ENCODE measurements at places on chromosomes 7 and 10.

DNA sequence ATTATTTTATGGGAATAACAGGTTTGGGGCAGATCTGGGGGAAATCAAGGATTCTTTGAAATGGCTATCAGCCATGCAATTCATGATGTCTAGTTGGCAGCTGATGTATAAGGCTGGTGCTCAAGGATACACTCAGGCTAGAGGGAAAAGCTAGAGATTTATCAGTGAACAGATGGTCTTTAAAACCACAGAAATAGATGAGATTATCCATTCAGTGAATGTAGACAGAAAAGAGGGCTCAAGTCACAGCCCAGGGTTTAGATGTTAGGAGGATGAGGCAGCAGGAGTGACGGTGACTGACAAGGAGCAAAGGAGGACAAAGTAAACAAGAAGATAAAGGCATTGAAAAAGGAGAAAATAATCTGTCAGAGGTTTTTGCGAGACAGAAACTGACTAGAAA, 238.7 kb downstream of the CDK14 start:
- peak; percentile 82 for ATAC-seq

GRCh38 chr10:2048337-2048973, 311.1 kb upstream of the ADARB2 start:
- ATAC-seq = no peak

DNA sequence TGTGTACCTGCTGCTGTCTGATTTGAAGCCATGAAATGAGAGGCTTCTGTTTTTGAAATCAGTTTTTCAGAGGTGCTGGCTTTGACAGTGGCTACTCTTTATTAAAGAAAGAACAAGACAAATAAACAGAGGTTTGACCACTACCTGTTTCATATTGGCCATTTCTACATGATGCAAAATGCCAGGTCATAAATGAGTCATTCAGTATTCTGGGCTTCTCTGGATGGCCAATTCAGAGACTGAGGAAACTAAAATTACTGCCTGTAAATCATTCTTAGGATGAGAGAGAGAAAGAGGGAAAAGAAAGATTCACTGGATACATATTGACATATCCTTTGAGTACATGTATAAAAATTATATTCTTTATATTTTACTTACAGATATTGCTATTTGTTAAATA, 303.3 kb upstream of the ETV1 start:
- no peak for ATAC-seq

DNA sequence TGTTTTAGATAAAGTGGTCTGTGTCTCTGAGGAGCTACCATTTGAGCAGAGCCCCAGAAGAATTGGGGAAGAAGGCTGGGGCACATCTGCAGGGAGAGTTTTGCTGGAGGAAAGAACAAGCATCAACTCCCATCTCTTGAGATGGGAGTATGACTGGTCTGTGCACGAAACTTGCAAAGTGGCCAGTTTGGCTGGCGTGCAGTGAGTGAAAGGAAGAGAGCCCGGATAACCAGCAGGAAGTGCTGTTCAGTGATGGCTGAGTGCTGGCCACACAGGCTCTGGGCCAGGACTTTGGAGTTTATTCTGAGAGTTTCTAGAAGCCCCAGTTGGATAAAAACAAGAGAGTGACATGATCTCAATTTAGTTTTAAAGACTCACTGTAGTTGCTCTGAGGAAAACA, 34.4 kb upstream of the SVIL start:
- no peak for ATAC-seq

DNA sequence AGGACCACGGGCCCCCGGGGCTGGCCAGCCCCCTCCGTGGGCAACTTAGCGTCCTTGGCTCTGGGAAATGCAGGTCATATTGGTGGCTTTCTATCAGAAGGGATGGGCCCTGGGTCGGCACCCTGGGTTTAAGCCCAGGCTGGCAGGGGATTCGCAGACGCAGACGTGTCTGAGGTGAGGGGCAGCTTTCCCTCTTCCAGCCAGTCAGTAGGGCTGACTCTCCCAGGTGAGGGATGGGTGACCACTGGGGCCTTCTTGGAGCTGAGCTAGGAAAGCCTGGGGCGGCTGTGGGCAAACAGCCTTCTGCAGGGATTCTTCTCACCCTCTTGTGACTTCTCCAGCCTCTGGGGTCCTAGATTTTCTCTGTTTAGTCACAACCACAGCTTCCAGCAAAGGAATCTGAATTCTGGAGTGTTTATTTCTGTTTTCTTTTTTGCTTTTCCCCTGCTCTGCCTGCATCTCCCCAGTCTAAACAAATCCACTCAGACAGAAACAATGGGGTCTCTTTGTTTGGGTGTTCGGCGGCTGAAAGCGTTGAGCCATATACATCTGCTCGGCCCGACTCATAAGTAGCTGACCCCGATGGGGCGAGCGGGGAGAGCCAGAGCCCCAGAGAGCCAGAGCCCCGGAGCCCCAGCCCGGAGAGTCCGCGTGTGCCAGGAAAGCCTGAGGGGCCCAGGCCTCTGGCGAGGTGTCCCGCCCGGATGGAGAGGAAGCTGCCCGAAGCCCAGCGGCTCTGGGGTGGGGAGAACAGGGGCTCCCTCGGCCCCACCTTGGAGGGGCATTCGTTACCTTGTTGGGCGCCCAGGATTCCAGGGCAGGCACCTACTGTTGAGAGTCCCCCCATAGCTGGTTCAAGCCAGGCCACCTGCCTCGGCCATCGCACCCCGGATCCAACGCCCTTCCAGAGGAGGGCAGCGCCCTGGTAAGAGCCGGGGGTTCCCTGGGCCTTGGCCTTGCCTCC, 2.0 kb downstream of the MNX1 start:
- ATAC-seq = no peak

GRCh38 chr10:113712755-113713639, 33.3 kb downstream of the CASP7 start:
- no peak for ATAC-seq

DNA sequence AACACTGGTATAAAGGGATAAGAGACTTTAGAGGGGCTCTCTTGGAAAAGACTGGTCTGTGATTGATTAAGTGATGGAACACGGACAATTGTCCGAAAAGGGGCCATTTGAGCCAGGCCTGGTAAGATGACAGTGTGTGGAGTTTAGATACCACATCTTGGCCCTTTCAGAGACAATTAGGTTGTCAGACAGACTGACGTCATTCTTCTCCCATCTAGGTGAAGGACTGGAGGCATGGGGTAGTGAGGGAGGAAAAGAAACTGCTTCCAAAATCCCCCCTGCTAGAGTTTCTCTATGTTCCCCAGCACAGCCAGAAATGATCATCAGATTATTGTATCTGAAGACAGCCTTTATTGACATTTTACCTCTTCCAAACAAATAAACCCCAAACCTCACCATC, 84.8 kb upstream of the MYO3A start:
- no peak for ATAC-seq

DNA sequence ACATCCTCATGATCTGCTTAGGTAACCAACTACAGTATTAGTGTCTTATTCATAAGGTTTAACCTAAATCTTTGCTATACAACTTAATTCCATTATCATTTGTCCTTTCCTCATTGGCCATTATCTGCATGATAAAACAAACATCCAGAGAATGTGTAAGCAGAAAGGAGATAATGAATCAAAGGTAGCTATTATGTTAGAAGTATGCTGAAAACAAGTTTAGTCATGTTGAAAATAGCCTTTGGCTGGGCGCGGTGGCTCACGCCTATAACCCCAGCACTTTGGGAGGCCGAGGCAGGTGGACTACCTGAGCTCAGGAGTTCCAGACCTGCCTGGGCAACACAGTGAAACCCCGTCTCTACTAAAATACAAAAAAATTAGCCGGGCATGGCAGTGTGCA, 78.2 kb downstream of the NT5C2 start:
- no peak for ATAC-seq

DNA sequence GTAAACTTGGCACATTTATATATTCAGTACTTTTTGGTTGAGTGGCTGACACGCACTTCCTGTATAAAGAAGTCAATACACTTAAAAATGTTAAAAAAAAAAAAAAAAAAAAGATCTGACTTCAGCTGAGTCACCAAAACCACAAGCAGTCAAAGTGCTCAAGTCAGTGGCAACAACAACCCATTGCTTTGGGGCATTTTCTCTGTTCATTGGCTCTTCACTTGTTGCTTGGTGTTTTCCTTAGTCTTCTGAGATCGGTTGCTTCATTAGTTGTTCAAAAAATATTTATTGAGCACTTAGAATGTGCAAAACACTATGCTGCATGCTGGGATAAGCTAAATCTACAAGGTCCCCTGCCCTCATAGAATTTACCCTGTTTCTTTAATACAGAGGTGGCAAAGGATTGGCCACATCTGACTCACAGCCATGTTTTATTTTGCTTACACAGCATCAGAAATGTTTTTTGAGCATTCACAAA, 63.7 kb downstream of the ZNRF2 start:
- peak; percentile 88 for ATAC-seq

DNA sequence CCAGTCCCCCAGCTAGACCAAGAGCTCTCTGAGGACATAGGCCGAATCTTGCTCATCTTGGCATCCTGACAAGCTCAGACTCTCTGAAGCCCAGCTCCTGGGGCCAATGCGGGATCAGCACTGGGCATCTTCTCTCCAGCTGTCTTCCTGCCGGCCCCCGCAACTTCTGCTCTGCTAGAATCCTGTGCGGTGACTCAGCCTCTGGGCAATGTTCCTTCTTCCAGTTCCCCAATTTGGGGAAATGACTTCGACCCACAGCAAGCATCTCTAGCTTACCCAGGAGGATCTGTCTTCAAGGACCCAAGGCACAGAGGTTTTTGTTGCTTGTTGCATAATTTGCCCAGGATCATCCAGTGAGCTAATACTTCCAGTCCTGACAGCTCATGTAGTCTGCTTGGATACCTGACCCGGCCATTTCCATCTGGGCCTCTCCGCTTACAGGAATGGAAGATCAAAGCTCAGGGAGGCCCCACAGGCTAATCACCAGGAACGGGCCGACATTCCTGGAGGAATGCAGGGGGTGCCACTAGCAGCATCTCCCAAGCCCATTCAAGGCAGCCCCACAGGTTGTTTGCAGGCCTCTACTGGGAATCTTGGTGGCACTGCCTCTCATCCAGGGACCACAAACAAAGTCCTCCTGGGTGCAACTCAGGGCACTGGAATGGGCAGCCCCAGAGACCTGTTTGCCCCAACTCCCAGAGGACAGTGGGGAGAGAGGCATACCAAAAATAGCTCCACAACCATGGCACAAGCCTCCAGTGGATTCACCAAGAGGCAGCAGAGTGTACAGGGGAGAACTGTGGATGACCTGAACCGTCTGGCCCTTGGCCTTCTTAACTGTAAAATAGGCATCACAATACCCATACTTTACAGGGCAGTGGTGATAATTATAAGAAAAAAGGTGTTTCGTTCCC, 151.9 kb downstream of the NEURL1 start:
- ATAC-seq = peak; percentile 89

DNA sequence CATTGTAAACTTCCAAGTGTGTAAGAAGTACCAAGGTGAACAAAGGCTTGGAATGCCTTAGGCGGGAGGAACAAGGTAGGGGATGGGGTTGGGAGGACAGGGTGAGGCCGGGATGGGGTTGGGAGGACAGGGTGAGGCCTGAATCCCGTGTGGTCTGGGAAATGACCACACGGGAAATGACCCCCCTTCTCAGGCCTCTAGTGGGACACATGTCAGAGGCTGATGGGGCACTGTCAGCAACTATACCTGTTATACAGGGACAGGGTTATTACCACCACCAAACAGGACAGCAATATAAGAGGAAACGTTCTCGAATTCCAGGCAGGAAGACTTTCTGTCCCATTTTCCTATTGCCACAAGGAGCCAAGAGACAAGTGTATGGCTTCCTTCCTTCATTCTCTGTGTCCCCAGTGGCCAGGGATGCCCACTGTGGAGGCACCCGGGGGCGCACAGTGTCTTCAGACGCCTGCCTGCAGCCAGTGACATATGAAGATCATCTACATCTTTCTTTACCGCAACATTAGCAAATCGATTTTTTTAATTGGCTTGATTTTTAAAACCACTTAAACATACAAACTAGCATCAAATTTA, 1.3 kb downstream of the MKI67 start:
- ATAC-seq = peak; percentile 11

GRCh38 chr7:200290-200689, 7.9 kb downstream of the FAM20C start:
- no peak for ATAC-seq

GRCh38 chr10:93160829-93161228, 87.1 kb downstream of the CYP26A1 start:
- ATAC-seq = peak; percentile 31

DNA sequence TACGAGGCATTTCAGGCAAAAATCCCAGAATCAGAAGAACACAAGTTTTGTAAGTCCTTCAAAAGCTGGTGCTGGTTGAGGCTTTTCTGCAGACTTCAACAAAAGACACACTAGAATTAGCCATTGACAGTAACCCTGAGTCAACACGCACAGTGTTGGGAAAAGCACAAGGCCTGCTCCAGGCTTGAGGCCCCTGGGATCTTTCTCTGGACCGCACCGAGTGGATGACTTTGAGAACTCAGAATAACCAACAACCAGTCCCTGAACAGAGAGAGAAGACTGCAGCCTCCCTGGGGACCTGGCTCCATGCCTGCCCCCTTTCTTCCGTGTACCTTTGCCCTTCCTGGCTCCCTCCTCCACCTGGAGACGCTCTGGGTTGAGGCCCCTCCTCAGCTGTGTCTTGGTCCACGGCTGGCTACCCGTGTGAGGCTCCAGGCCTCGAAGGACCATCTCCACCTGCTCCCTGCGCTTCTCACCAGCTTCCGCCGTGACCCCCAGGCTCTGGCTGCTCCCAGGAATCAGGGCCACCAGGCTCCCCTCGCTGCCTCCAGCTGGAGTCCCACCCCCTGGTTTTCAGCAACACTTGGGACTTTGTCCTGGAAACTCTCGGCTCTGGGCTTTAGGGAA, 28.4 kb downstream of the DIP2C start:
- ATAC-seq = no peak

GRCh38 chr10:24793648-24794379, 70.1 kb upstream of the ARHGAP21 start:
- ATAC-seq = peak; percentile 41

DNA sequence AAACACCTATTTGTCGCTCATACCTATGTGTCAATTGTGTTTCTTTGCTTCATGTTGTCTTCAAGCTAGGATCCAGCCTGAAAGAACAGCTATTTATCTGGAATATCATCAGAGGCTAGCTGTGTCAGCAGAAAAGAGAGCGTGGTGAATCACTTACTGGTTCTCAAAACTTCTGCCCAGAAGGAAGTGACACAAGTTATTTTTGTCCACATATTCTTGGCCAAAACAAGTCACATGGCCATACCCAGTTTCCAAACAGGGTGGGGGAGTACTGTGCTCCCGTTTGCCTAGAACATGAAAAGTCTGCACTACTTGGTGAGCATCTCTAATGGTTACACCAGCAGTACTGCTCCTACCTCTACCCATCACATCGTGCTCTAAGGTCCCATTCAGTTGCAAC, 160.9 kb upstream of the CSTF2T start:
- ATAC-seq = no peak
